ENCODE measurements at places on chromosomes 2 and 18.

- DNase-seq, result no peak
These were observed 27.6 kb downstream of the RNU4ATAC start for GRCh38 chr2:121558329-121558728.

- DNase-seq, result no peak
These were observed 49.9 kb downstream of the KCNIP3 start for GRCh38 chr2:95346738-95347671.

DNA sequence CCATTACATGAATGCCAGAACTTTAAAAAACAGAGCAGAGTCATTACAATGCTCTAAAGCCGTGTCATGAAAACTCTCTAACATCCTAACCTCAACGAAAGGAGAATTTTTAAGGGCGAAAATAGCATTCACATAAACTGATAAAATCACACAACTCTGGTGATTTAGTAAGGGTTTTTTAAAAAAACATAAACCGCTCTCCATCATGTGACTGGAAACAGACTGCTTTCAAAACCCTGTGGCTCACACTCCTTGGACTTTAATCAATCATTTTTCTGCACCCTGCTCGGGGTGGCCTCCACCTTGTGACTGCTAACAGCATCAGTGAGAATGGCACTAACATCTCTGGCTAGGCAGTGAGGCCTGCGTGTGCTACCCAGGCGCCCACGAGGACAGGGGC, 12.1 kb downstream of the DOCK10 start:
- no peak for DNase-seq

- no peak for DNase-seq
These were observed 37.2 kb downstream of the ODC1 start for GRCh38 chr2:10410823-10411437.

GRCh38 chr18:40079786-40080185, 1875.2 kb upstream of the PIK3C3 start:
- DNase-seq, result no peak

- DNase-seq, result no peak
These were observed 126.2 kb downstream of the STRN start for GRCh38 chr2:36839976-36840617.

GRCh38 chr2:234951664-234952269, at the start of gene SH3BP4:
Gene SH3BP4 (plus strand): TSS chr2:234952017. CDS start chr2:235035003, 82,986 bp downstream.
- DNase-seq, result peak; percentile 61
